ENCODE measurements at places on chromosomes 13 and 19. TPM values are rescaled to one million over a fixed set of nuclear protein-coding genes. Genes with fewer than 3 reads are reported as not detected.

The LGALS14 gene
- not detected for total RNA-seq

The FRY gene
- total RNA-seq: 0.27 TPM

The MYCBP2 gene
- 16.8 TPM for total RNA-seq

The PDX1 gene
- not detected for total RNA-seq

The NLRP4 gene
- 0.80 TPM for total RNA-seq

The C5AR1 gene
- not detected for total RNA-seq

The ELSPBP1 gene
- not detected for total RNA-seq

The PLIN4 gene
- total RNA-seq: 0.69 TPM

The DPY19L3 gene
- total RNA-seq: 8.5 TPM

The IFNL2 gene
- not detected for total RNA-seq

- DNase-seq: no peak
Measured at GRCh38 chr13:91361755-91362271, 14.3 kb downstream of the MIR17HG start.

DNA sequence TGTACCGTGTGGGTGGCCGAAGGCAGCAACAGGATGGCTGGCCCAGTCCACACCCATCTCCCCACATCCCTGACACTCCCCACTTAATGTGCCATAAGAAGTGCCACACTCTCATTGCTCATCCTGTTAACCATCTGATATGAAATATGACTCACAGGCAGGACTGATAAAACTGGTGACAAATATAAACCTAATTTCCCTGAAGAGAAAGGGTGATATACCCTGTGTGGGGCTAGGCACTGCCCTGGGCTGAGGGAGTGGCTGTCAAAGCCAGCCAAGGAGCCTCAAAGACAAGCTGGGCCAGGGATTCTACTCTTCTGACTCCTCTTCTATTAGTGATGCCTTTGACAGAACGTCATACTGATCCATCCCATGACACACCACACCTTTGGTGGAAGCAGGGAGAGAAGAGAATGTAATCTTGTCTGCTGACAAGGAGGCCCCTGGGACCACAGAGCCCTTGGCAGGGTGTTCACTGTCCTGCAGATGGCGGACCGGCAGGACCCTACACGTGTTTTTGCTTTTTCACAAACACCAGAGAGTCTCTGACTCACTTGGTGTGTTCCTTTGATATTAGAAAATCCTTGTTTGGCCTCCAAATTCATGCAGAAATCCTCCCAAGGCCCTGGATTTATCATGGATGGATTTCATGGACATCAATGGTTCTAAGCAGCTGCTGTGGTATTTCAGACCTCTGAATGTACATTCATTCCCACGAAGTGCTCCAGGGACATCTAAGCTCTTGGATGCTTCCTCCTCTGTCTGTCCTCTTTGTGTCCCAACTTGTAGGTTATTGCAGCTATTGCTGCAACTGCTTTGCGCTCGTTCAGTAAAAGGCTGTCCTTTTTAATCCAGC is 98.0 kb upstream of the WASF3 start:
- DNase-seq: peak; percentile 53

DNA sequence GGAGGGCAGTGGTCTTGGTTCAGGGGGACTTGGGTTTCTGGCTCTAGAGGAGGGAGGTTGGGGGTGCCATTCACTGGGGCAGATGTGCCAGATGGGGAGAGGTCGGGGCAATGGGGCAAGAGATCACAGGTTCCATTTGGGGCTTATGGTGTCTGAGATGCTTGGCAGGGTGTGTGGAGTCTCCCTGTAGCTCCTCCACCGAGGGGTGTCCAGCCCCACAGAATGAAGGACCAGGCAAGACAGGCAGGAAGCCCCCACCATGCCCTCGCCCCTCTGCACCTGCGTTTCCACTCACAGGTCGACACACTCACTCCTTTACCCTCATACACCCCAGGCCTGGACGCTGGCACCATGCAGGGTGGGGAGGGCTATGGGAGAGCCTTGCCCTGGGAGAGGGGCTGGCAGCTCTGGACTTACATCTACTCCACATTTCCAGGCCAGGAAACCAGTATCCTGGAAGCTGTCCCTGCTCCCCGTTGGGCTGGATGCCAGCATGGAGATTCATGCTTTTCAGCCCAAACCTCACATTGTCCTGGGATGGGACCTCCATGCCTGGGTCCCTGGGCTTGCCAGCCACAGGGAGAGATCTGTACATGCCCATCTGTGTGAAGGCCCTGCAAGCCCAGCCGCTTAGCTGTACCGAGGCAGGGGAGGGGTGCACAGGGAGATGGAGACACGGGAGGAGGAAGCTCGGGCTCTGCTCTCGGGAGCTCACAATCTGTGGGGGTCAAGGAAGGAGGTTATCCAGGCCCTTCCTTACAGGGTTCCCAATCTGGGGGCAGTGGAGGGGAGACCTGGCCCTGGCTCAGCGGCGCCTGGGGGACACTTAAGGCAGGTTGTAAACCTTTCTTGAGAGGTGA is 77.1 kb downstream of the CHST8 start:
- no peak for DNase-seq

- no peak for DNase-seq
Measured at GRCh38 chr13:44386913-44387556, 13.4 kb downstream of the SERP2 start.

DNA sequence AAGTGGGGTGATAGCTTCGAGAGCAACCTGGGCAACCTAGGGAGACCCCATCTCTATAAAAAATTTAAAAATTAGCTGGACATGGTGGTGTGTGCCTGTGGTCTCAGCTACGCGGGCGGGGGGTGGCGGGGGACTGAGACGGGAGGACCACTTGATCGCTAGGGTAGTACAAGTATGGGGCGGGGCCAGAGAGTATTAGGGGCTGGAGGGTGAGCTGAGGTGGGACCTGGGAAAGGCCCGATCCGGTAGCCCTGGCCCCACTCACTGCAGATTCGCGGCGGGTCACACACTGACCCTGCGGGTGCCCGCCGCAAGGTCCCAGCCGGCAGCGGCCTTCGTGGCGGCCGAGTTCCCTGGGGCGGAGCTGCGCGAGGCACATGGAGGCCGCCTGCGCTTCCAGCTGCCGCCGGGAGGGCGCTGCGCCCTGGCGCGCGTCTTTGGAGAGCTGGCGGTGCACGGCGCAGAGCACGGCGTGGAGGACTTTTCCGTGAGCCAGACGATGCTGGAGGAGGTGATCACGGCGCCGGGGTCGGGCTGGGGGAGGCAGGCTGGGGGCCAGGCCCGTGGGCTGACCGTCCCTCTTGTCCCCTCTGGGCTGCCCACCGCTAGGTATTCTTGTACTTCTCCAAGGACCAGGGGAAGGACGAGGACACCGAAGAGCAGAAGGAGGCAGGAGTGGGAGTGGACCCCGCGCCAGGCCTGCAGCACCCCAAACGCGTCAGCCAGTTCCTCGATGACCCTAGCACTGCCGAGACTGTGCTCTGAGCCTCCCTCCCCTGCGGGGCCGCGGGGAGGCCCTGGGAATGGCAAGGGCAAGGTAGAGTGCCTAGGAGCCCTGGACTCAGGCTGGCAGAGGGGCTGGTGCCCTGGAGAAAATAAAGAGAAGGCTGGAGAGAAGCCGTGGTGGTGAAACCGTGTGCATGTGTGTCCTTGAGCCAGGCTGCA is 2.0 kb upstream of the ARHGAP45 start:
- DNase-seq: peak; percentile 73

DNA sequence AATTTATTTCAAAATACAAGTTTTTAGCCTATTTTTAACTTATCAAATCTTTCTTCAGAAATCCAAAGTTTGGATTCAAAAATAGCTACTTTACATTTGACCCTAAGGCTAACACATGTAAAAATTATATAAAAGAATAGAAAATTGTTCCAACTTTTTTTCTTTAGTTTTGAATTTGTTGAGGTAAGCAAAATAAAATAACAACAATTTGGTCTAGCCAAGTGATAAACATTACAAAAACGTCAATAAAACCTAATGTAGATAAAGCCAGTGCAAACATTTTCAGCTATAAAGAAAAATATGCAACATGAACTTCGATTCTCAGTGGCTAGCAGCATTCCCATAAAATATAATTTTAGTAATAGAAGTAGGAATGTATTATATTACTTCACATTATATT is 400.3 kb downstream of the PCDH9 start:
- DNase-seq: no peak

DNA sequence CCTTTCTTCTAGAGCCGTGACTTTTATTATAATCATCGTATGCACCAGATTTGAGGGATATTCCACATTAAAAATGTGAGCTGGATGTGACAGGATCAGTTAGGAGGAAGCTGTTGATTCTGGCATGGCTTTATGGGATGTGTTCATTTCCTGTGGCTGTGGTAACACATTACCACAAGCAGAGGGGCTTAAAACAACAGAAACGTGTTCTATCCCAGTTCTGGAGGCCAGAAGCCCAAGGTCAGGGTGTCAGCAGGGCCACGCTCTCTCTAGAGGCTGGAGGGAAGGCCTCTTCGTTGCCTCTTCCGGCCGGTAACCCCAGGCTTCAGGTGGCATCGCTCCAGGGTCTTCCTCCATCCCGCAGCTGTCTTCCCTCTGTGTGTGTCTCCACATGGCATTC is 14.5 kb downstream of the MED25 start:
- peak; percentile 51 for DNase-seq

DNA sequence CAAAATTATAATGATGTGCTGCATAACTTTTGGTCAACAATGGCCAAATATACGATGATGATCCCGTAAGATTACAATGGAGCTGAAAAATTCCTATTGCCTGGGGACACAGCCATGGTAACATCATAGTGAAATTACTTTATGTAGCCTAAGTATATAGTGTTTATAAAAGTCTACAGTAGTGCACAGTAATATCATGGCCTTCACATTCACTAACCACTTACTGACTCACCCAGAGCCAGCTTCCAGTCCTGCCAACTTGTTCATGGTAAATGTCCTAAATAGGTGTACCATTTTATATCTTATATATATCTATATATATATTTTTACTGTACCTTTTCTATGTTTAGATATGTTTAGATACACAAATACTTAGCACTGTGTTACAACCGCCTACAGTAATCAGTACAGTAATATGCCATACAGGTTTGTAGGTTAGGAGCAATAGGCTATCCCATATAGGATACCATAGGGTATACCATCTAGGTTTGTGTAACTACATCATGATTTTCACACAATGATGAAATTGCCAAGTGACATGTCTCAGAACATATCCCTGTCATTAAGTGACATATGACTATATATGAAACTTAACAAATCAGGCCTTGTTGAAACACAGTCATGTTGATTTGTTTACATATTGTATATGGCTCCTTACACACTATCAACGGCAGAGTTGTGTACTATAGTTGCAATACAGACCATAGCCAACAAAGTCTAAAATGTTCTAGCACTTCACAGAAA is 23.7 kb downstream of the DIS3 start:
- no peak for DNase-seq

GRCh38 chr19:37813340-37813739 is 34.0 kb upstream of the ZNF573 start:
- no peak for DNase-seq

- DNase-seq: no peak
Measured at GRCh38 chr13:90717451-90717936, 630.0 kb upstream of the MIR17HG start.

GRCh38 chr13:112117955-112118302 is 51.0 kb downstream of the SOX1 start:
- DNase-seq: no peak

GRCh38 chr13:80962173-80962572 is 621.2 kb upstream of the SPRY2 start:
- no peak for DNase-seq

- peak; percentile 42 for DNase-seq
Measured at GRCh38 chr19:7783991-7784423, 21.0 kb downstream of the CLEC4M start.

DNA sequence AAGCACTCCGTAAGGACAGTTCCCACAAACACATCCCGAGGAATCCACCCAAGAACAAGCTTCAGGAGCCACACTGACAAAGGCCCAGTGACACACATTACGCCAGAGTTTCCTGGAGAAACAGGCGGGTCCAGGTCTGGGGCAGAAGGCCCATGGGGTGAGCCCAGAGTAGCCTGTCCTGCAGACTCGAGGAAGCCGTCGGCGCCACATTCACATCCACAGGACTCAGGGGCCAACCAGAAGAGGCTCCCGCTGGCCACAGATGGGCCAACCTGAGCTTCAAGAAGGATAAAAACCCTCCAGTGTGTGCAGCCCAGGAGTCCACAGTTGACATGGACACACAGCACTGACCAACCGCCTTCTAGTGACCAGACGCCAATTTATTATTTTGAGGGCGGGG is 31.3 kb downstream of the GRTP1 start:
- DNase-seq: no peak

- peak; percentile 47 for DNase-seq
Measured at GRCh38 chr19:31348481-31349159, 616 bp downstream of the TSHZ3 start.

DNA sequence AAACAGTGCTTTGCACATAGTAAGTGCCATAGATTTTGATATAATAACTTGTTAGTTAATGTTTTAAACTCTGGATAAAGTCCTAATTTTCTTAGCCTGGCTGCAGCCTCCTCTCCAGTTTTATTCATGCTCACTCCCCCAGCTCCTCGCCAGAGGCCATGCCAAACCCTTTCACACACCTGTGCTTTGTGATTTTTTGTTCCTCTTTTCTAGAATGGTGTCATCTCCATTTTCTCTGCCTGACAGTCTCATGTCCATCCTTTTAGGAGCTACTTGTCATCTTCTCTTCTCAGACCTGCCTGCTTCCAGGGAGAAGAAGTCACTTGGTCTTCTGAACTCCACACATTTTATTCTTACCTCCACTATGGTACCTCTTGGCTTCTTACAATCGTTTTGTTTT is 55.8 kb upstream of the SPATA13 start:
- no peak for DNase-seq

GRCh38 chr19:40273469-40274360 is 11.4 kb downstream of the AKT2 start:
- no peak for DNase-seq

- no peak for DNase-seq
Measured at GRCh38 chr19:35038623-35039512, 2.7 kb upstream of the HPN start.

DNA sequence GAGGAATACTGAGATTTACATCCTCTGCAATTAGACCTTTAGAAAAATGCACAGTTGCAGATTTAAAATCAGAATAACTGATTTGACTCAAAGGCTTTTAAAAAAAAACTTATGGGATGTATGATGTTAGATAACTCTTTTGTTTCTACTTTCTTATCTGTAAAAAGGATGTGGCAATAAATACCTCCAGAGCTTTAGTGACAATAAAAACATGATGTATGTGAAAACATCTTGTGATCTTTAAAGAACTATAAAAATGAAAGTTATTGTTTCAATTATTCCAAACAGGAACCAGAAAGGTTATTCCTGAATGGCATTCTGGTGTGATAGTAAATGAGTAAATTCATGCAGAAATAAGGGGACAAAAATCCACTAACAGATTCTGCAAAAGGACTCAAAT is 2712.2 kb upstream of the PCDH20 start:
- DNase-seq: no peak
